ENCODE measurements at places on chromosomes 5 and 9. TPM values are rescaled to one million over a fixed set of nuclear protein-coding genes. Genes with fewer than 3 reads are reported as not detected.

The C5orf52 gene
- total RNA-seq: not detected

The MEIKIN gene
- total RNA-seq: not detected

The SPINK7 gene
- not detected for total RNA-seq

The TMOD1 gene
- total RNA-seq: 13.9 TPM

The LRRC26 gene
- 9.2 TPM for total RNA-seq

The FAF2 gene
- total RNA-seq: 26.9 TPM

The SPDL1 gene
- 9.8 TPM for total RNA-seq

The NEURL1B gene
- total RNA-seq: 17.0 TPM

The PCDHA10 gene
- 6.4 TPM for total RNA-seq

DNA sequence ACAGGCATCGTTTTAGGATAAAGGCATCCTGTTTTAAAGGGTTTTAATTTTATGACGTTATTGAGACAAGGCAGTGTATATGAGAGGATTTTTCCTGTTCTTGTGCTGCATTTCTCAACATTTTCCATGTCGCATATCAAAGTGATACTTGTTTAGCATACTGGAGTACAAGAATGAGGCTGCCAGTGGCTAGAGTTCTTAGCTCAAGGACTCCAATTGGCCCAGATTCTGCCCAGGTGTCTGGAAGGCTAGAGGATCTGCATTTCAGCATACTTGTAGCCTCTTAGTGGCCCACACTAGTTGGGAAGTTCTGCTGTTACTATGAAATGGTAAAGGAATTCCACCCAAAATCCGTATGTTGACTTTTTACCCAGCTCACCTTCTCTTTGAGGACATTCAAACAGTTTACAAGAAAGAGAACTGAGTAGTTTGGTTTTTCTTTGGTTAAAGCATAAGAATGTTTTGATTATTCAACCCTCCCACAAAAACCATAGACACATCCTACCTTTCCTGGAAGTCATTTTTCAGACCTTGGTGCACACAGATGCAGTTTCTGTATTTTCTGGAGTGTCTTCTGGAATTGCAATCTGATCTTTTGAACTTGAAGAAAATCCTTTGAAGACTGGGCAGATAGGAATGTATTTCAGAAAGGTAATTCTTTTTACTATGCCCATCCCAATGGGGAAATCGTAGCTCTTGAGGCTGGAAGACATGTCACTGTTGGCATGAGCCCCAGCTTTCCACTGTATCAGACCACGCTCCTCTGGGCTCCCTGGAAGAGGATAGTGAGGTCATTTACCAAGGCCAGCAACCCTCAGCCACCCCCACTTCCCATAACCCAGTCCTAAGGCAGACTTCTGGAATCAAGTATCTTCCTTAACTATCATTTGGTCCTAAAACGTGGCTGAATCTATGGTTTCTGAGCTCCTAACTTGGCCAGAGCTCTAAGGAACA lies 11.3 kb downstream of the SLC23A1 start:
- peak; percentile 12 for DNase-seq

DNA sequence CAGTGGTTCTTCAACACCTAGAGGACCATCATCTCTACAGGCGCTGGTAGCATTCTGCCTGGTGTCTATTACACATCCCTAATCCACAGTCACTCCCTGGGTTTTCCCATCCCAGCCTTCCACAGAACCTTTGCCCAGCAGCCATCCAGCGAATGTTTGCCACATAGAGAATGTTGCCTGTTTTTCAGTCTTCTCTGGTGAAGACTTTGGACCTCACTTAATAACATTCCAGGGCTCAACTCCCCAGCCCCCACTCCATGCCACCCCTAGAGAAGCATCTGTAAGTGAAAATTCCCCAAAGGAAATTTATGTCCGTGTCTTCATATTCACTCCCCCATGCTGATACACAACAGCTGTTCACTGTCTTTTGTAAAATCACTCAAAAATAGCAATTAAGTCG lies 249.6 kb downstream of the AOPEP start:
- DNase-seq: no peak

DNA sequence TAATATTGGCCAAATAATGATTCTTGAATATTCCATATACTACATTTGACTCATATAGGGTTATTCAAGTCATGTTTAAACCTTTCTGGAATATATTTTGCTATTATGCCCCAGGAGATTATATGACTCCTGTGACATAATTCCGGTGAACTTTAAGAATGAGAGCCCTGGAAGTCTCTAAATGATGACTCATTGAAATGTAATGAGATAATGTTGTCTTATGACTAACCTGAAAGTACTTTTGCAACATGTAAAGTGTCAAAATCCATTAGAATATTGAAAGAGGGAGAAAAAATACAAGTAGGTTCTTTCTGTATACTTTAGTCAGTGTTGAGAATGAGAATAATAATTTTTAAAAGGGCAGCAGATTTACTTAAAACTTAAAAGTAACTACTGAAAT lies 830.4 kb downstream of the MAT2B start:
- no peak for DNase-seq

- DNase-seq: no peak
These were observed 113.4 kb upstream of the CACNA1B start for GRCh38 chr9:137764171-137764671.

- no peak for DNase-seq
These were observed 57.5 kb downstream of the CDH18 start for GRCh38 chr5:19930451-19930850.

GRCh38 chr9:91045041-91045440 lies 243.4 kb downstream of the SYK start:
- DNase-seq: no peak

- DNase-seq: peak; percentile 38
These were observed 66.1 kb upstream of the PPP1R26 start for GRCh38 chr9:135413461-135413860.

DNA sequence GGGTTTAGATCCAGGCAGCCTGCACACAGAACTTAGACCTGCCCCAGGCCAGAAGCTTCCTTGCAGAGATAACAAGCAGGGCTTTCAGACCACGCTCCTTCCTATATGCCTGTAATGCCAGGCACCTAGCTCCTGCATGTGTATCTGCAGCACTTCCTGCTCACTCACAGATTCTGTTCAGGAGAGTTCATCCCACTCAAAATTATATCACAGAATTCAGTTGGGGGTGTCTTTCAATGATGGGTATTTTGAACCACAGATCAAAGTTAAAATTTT lies 105.8 kb downstream of the SGCD start:
- DNase-seq: no peak

- no peak for DNase-seq
These were observed 42.1 kb downstream of the SLC46A2 start for GRCh38 chr9:112848316-112849151.

DNA sequence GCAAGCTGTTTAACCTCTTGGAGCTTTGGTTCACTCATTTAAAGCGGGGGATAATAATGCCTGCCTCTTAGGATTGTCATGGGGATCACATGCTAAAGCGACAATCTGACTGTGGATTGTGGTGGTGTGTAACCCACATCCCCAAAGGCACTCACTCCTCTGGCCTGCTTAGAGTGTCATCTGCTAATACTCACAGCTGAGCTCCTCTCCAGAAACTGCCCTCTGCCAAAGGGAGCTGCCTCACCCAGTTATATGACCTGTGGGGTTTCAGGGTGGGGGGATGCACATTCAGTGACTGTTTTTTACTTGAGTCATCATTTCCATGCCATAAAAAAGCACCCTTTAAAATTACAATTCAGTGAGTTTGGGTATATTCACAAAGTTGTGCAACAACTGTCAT lies 110.0 kb upstream of the SPOCK1 start:
- no peak for DNase-seq

- DNase-seq: no peak
These were observed 59.7 kb downstream of the GGTA1 start for GRCh38 chr9:121439711-121440664.

DNA sequence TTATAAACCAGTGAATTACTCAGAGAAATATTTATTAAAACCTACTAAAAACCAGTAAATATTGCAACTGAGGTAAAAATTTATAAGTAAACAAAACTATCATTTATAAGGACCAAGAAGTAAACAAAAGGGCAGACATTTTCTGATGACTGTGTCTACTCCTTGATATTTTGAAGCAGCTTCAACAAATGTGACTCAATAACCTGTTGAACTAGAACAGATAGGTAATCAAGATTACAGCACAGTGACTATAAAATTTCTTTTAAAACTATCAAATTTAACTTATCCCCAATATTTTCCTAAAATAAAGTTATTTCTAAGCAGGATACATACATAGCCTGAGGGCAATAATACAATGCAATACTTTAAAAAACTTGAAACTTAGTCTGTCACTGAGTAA lies 12.8 kb downstream of the ANKRA2 start:
- no peak for DNase-seq

DNA sequence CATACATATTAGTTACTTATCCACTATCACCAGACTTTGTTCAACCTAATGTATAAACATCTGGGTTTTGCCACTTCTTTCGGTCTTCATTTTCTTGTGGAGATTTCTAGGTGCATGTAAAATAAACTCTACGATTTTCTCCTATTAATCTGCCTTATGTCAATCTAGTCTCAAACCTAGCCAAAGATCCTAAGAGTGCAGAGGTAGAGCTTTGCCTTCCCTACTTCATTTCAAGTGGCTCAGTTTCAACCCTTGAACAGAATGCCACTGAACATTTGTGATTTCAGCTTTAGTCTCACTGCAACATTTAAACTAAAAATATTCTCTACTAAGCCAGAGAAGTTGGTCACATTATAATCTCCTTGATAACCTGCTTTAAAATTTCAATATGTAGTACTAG lies 94.0 kb downstream of the EDIL3 start:
- no peak for DNase-seq

DNA sequence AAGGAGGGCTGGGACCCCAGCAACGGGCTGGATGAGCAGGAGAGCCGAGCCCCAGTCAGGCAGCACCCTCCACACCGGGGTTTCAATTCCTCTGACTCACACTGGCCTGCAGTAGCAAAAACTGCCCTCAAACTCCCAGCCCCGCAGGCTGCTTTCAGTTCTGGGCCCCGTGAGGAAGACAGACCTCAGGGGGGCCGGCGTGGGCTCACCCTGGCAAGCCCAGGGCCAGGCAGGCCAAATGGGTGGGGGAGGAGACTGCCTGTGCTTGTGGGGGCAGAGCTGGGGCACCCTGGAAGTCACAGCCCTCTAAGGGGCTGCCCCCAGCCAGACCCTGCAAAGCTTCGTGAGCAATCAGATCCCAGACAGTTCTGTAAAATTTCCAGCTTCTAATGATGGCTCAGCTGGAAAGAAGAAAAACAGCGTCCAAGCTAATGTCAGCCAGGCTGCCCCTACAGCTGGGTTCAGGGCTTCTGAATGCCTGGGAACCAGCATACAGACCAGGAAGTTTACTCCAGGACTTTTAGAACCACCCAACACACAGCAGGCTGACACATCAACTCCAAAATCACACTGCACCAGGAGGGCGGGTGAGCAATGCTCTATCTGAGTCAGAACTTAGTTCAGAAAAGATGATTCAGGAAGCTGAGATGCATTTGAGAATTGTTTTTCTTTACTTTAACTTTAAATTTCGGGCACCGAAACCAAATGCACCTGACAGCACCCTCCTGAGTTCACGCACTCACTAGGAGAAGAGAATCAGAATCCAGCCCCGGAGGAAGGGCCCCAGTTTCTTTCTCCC lies 34.7 kb downstream of the LPCAT1 start:
- no peak for DNase-seq

DNA sequence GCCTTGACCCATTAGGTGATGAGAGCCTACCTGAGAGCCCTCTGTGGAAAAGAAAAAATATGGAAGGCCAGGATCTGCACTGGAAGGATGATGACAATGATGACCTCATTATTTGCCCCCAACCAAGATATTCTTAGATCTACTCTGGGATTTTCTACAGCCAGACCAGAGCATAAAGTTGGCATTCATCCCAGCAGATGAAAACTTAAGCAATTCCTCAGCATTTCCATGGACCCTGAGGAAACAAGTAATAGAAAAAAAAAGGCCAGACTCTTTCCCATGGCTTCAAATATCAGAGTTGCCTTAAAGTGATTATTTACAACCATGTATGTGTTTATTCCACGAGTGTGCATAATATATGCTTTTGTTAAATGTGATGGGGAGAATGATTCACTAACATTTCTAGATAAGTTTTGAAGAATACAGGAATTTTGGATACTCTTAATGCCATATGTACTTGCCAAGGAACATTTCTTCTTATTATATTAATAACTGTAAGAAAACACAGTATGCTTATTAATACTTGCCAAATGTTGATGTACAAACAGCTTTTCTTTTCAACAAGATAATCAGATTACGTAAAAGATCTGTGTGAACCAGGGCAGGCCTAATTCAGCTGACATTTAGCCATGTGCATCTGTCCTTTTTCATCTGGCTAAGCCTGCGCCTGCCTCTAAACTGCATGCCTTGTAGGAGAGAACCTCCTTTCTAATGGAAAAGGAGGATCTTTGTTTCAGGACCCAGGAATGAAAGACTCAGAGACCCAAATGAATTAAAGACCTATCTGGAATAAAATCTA lies 94.8 kb downstream of the ARRDC3 start:
- DNase-seq: no peak

GRCh38 chr5:107538331-107538730 lies 132.4 kb downstream of the EFNA5 start:
- no peak for DNase-seq

DNA sequence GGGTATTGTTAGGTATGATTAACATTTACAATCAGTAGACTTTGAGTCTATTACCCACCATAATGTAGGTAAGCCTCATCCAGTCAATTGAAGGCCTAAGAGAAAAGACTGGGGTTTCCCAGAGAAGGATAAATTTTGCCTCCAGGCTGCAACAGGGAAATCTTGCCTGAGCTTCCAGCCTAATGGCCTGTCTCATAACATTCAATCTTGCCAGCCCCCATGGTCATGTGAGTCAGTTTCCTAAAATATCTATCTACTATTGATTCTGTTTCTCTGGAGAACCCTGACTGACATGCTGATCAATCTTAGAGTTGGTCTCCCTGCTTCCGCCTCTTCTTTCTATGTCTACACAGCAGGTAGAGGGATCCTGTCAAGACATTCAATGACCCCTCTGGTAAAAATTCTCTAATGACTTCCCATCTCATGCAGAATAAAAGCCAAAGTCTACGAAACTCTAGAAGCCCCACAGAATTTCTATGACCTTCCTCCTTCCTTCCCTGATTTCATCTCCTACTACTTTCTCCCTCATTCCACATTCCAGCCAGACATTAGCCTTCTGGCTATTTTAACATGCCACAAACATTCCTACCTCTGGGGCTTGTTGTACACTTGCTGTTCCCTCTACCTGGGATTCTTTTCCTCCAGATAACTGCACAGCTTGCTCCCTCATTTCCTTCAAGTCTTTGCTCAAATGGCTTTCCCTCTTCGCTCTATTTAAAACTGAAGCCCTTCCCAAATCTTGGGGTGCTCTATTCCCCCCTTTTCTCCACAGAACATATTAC lies 60.2 kb downstream of the FBXW11 start:
- DNase-seq: no peak

DNA sequence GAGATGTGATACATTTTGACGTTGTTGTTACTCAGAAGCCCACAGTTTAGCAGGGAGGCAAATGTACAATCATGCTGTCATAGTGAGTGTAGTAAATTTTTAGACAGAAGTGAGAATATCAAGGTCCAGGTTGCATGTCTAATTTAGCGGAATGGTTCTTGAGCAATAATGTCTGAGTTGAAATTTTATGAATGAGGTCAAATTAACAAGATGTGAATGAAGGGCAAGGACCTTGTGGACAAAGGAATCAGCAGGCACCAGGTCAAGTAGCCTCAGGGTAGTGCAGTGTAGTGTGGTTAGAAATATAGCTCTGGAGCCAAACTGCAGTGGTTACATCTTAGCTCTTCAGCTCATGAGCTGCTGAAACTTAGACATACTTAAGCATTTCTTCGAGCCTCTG lies 36.2 kb downstream of the TNFSF8 start:
- no peak for DNase-seq

Measured in breast epithelium (tissue), 4 donors.